ENCODE measurements at places on chromosomes 7 and 10. TPM values are rescaled to one million over a fixed set of nuclear protein-coding genes. Genes with fewer than 3 reads are reported as not detected.
A peak's percentile ranks its signal among the peaks of the same experiment; 100 is the strongest.

- DNase-seq = no peak
These were observed 52.2 kb downstream of the LRGUK start for GRCh38 chr7:134179036-134180011.

OR2A7 gene
- 0.36 TPM for total RNA-seq

EEPD1 gene
- 7.4 TPM for total RNA-seq

CTNNA3 gene
- 1.5 TPM for total RNA-seq

PTN gene
- total RNA-seq = 9.3 TPM

DNA sequence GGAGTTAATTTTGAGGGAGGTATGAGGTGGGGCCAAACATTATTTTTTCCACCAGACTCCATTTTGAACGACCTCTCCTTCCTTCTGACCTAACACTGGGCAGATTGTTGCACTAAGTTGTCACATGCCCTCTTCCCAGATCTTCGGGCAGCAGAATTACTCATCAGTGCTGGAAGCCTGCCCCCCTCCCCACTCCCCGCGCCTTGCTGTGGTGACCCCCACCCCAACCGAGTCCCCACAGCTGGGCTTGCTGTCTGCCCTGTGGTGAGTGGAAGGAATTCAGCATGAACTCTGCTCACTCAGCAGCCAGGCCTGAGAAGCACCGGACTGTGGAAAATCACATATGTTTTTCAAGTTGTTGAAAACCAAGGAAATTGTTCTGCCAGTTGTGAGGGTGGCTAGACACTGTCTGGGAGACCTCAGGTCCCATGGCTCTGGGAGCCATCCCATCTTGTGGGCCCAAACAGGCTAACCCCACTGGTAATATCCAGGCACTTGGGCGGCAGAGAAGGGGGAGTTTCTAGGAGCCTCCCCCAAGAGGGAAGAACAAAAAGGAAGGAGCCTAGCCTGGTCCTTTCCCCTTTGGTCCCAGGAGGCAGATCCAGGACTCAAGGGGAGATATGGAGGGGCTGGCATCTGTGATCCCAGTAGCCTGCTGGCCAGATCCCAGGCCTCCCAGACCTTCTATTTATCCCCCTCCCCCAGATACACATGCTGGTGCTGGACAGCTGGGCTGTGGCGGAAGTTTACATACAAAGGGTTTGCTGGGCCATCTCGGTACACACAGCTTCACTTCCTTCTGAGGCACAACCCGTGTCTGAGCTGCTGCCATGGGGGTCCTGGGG, 3.5 kb upstream of the AEBP1 start:
- no peak for DNase-seq

- DNase-seq = no peak
These were observed 74.9 kb downstream of the ADRA2A start for GRCh38 chr10:111151595-111152307.

- DNase-seq = no peak
These were observed 58.6 kb upstream of the SDK1 start for GRCh38 chr7:3242398-3242972.

GRCh38 chr10:129174232-129175014, 292.6 kb upstream of the MGMT start:
- DNase-seq = no peak

CHN2 gene
- total RNA-seq = 9.1 TPM

- DNase-seq = no peak
These were observed 12.7 kb downstream of the FZD1 start for GRCh38 chr7:91276909-91277308.

DNA sequence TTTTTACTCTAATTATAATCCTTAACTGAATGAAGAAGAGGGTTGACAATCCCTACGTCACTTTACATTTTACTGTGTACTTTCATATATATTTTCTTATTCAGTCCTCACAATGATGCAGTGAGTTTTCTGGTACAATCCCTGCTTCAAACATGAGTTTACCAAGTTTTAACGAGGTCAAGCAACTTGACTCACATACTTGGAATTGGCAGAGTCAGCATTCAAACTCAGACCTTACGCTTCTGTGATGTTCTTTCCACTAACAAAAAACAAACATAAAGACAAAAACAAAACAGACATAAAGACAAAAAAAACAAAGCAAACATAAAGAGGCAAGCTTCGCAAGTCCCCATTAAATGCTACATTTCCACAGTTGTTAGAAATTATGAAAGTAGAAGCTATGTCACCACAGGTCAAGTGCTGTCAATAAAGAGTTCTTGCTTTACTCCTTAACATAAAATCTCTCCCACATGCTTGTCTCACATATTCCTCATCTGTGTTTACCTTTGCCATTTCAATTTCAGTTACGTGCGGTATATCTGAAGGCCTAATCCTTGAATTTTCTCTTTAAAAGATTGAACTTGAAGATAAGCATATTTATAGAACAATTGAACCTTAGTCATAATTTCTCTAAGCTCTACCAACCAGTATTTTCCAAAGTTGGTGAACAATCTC, 217.3 kb downstream of the CELF2 start:
- no peak for DNase-seq

- no peak for DNase-seq
These were observed 110.0 kb upstream of the GLCCI1 start for GRCh38 chr7:7858559-7858958.

DNA sequence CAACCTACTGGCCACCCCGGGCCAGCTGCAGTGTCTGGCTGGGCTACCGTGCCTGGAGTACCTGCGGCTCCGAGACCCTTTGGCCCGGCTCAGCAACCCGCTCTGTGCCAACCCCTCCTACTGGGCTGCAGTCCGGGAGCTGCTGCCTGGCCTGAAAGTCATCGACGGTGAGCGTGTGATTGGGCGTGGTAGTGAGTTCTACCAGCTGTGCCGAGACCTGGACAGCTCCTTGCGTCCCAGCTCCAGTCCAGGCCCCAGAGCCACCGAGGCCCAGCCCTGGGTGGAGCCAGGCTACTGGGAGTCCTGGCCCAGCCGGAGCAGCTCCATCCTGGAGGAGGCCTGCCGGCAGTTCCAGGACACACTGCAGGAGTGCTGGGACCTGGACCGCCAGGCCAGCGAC, 4.2 kb downstream of the RARRES2 start:
- no peak for DNase-seq

GRCh38 chr10:70331486-70332268, 47.9 kb upstream of the NPFFR1 start:
- peak; percentile 62 for DNase-seq

CDNF gene
- total RNA-seq = 0.97 TPM

RARRES2 gene
- total RNA-seq = 5,886 TPM

- DNase-seq = no peak
These were observed 28.8 kb upstream of the HECTD2 start for GRCh38 chr10:91381257-91381891.

POLR2J2 gene
- total RNA-seq = not detected

Measured in adrenal gland (tissue), 19 donors.